ENCODE measurements at places on chromosomes 16 and 17.

GRCh38 chr17:50541402-50541715 lies 5.6 kb upstream of the SPATA20 start:
- DNase-seq, result no peak

DNA sequence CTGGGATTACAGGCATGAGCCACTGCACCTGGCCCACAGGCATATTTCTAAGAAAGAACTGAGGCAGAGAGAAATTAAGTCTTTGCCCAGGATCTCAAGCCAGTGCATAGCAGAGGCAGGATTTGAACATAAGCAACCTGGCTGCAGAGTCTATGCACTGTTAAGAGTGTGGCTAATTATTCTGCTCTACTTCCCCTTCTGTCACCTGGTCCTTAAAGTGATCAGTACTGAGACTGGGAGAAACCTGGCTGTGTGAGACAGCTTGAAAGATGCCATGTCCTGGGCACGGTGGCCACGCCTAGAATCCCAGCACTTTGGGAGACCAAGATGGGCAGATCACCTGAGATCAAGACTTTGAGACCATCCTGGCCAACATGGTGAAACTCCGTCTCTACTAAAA lies 58.1 kb downstream of the IQCK start:
- no peak for DNase-seq

- no peak for DNase-seq
Measured at GRCh38 chr16:52573365-52574299, 26.7 kb upstream of the TOX3 start.

- no peak for DNase-seq
Measured at GRCh38 chr16:6970171-6970857, 362.3 kb upstream of the RBFOX1 start.

DNA sequence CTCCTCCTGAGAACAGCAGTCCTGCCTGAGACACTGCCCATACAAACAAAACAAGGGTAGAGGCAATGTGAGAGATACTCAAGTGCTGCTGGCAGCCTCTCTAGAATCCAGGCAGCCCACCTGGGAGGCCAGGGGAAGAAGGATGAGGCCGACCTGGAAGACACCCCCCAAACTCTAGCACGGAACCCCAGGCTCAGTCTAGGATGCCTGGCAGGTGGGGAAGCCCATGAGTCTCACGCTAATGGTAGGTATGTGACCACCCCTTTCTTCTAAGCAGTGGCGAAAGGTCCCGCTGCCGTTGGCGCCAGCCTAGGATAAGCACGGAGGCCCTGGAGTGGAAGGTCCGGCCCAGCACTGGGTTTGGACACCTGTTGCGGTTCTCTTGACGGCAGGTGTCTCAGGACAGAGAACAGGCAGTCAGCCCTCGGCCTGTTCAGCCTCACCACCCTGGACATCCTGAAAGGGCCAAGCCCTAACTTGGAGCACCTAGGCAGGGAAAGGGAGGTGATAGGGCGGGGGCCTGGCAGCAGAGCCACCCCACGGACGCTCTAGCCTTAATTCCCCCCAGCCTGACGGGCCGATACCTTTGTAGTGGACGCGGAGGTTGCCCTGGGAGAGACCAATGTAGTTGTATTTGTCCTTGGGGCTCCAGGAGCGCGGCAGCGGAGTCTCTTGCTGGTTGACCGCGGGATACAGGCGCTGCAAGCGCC lies 487 bp downstream of the RANBP10 start:
- no peak for DNase-seq

- no peak for DNase-seq
Measured at GRCh38 chr17:43974382-43975266, 20.9 kb upstream of the PYY start.

GRCh38 chr17:8924595-8924994 lies 40.9 kb downstream of the PIK3R5 start:
- DNase-seq, result no peak

All from stimulated activated CD8-positive, alpha-beta memory T cell treated with anti-CD3 and anti-CD28 coated beads, Interleukin-4, amount 100 ng/mL, for 1 hour (primary cell).